ENCODE measurements at places on chromosomes 3 and 15.
A peak's percentile ranks its signal among the peaks of the same experiment; 100 is the strongest.

- DNase-seq: no peak
These were observed 47.8 kb upstream of the C3orf70 start for GRCh38 chr3:185200639-185201038.

DNA sequence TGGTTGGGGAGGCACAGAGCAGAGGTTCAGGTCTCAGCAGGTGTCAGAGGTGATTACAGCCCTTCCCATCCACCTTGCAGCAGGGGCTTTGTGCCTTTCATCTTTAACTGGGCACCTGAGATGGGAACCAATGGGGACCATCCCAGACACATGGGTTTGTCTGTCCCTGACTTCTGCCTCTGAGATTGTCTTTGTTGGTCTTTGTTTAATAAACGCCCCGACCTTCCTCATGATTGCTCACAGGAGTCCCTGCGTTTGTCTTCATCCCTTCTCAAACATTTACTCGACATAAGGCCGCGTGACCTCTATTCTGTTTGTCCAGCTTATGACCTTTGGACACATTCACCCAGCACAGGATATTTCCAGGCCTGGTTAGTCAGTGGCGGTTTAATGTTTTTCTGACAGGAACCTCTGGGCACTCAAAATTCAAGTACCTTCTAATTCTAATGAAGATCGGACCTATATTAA is 5.9 kb downstream of the ZSCAN2 start:
- no peak for DNase-seq

DNA sequence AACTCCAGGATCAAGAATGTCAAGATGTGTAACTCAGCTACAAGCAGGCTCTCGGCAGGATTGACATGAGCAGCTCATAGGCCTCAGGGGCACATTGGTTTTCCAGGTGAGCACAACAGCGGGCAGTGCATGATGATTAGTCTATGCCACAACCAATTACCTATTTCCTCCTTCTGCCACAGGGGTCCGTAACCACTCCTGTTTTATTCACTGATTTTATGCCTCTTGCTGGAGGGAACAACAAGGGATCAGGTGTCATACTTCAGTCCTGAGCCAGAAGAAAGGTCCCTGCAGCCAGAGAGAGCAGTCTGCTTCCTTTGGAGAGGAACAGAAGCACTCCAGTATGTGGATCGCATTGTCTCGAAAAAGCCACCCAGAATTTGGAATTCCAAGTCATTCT is 35.1 kb upstream of the PTPRG start:
- no peak for DNase-seq

DNA sequence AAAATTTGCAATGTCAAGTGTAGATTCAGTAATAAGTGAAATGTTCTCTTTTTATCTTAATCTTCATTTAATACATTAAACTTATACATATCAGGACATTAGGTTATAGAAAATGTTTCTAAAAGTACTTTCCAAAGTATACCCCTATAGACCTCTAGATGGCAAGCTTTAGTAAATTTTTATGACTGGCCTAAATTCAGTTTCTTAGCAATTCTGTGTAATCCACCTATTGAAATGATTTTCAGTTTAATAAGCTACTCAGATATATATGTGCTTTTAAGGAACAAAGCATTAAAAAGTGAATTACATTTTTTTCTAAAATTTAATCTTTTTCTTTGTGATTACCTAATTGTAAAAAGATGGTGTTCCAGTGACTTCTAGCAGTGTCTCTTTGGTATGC is 342.2 kb downstream of the GBE1 start:
- no peak for DNase-seq

DNA sequence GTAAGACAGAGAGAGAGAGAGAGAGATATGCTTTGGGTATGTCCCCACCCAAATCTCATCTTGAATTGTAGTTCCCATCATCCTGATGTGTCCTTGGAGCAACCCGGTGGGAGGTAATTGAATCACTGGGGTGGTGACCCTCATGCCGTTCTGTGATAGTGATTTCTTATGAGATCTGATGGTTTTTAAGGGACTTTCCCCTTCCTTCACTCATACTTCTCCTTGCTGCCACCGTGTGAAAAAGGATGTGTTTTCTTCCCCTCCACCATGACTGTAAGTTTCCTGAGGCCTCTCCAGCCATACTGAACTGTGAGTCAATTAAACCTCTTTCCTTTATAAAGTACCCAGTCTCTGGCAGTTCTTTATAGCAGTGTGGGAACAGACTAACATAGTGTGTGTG is 60.3 kb downstream of the EOMES start:
- no peak for DNase-seq

DNA sequence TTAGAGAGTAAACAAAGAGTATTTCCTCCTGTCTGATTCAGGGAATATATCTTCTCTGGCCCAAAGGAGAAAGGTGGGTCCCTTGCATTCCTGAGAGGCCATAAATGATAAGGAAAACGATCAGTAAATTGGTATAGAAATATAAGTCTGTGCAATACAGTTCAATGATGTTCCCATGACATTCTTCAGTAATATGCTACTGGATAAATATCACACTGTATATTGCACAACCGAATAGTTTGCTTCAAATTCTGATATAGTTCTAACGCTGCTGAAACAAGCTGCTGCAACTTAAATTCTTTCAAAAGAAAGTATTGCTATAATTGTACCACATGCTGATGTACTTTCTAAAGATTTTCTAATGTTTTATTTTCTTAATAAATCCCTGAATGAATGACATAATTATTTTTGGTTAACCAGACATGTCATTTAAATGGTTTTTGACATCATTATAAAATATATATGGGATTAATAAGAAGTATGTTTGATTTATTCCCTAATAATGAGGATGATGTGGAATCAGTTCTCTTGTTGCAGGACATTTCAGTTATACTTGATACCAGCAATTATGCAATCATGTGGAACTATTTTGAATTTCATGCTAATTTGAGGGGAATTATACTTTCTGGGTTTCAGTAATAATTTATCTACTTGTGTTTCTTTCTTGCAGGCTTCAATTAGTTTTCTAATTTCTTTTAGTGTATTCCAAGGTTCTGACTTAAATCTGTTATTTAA is 44.9 kb downstream of the FGF7 start:
- no peak for DNase-seq

GRCh38 chr15:62929000-62929357 is 113.6 kb upstream of the TPM1 start:
- DNase-seq: no peak

DNA sequence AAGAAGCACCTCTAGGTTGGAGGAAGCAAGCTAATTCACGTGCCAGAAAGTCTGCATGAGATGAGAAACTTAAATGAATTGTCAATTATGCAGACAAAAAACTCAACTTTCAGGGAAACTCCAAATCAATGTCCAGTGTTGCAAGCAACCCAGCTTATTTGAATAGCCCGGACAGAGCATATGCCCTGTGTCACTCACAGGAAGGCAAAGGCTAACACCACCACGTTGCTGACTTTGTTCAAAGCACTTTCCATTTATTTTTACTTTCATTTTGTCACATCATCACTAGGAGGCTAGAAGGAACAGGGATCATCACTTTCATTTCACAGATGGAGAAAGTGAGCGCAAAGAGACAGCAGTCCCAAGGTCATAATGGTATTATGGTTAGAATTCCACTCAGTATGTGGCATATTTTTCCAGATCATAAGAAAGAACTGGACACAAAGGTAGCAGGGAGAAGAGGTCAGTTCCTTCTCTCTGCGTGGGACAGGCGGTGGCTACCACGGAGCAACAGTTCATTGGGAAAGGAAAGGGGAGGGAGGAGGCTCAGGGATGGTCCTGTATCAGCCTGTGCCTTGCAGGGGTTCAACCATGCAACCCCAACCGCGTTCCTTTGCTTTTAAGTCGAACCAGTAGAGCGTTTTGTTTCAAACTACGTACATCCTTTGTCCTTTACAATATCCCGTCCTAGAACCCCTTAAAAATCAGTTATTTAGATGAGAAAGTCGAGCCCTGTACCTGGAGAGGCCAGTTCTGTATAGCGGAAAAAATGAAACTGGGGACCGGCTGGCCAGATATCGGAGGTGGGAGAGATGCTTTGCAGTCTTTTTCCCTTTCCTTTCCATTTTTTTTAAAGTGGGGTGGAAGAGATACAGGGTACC is 1.1 kb downstream of the HEG1 start:
- no peak for DNase-seq

GRCh38 chr15:53203454-53203853 is 413.3 kb upstream of the ONECUT1 start:
- no peak for DNase-seq

DNA sequence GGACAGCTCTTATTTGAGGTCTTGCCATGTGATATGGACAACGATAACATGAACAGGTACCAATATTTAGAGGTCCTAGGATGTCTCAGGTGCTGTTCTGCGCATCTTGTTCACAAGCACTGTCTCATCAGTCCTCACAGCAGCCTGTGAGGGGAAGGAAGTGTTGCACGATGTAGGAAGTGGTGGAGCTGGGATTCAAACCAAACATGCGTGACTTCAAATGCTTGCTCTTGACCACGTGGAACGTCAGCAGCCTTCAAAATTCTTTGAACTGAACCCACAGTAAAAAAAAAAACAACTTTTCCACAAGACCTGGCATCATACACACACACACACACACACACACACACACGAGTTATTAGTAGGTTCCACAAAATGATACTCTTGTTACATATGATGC is 153.4 kb upstream of the SMAD3 start:
- no peak for DNase-seq

- DNase-seq: no peak
These were observed 2.5 kb upstream of the GREM1 start for GRCh38 chr15:32715276-32715675.

- peak; percentile 60 for DNase-seq
These were observed 18.9 kb upstream of the TGM5 start for GRCh38 chr15:43285609-43286037.

DNA sequence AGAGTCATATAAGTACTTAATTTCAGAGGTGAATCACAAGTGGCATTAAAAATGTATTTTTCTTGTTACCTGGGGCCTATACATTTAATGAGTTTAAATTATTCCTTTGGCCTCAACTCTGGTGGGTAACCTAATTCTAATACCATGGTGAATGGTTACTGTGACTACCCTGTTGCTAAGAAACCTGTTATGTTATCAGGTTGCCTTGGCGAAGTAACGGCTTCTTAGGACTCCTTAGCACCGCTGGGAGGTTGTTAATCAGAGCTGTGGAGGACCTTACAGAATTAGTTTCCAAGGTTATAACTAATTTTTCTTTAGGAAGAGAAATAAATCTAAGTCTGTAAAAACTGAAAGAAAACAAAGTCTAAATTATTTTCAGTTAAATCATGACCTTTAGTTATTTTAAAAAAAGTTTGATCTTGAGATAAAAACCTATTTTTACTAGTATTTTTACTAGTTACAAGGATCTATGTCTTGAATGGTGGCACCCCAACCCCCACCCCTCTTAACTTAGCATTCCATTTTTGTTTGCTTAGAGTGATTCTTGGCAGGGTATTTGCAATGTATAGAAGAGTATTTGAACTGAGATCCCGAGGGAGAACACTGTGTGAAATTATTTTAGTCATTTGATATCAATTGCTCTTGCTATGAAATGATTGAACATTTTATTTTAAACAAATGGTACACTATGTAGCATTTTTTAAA is 155.5 kb downstream of the FNDC3B start:
- DNase-seq: no peak

- DNase-seq: no peak
These were observed 487.1 kb upstream of the NR2F2 start for GRCh38 chr15:95843241-95843910.

GRCh38 chr15:96418146-96418545 is 87.6 kb downstream of the NR2F2 start:
- DNase-seq: no peak

GRCh38 chr3:99920481-99921376 is 103.1 kb downstream of the CMSS1 start:
- peak; percentile 38 for DNase-seq

DNA sequence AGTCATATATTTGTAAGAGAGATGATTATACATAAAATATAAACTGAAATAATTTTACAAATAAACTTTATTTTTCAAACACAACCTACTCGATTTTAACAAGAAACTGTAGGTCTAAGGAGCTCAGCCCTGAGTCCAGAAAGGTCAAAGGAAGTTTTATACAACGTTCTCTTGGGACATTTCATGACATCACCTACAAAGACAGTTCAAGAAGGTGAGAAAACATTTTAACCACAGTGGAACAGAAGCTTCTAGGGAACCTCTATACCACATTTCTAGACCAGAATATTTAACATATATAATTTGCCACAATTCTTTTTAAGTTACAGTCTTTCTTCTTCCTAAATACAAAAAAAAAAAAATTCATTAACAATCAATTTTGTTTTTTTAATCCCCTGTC is 40.1 kb downstream of the CBLB start:
- DNase-seq: no peak

- no peak for DNase-seq
These were observed 22.6 kb upstream of the RASGRP1 start for GRCh38 chr15:38587214-38587613.

DNA sequence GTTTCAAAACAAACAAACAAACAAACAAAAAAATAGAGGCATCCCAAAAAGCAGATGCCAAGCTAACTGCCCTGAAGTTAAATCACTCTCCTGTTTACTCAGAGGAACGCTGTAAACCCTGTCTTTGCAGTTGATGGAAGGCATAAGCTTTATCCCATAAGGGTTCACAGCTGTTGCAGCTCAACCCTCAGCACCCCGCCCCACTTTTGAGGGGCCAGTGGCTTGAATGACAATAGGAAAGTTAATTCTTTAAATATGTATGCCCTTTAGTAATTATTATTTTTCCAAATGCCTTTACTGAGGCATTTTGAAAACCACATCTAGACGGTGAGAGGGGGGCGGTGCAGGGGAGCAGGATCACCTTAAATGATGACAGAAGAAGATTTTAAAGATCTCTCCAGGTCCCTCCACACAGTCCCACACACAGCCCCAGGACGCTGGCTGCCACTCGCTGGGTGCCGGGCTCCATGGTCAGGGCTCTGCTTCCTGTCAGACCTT is 272.1 kb downstream of the FAM43A start:
- no peak for DNase-seq

GRCh38 chr3:57852896-57853295 is 96.8 kb downstream of the SLMAP start:
- no peak for DNase-seq

DNA sequence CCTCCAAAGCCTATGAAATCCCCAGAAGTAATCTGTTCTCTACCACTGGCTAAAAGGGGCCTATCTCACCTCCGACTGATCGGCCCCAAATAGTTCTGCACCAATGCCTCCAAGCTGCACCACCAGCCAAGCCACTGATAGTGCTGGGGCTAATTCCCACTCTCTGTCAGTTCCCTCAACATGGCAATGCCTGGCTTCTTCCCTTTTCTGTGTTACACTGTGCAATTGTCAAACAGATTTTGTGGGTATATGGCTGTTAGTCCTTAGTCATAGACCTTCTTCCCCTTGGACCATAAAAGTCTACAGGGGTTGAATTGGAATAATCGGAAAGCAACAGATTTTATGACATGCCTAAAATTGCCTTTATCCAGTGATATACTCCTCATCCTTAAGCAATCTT is 9.3 kb upstream of the UBE2E2 start:
- DNase-seq: no peak

DNA sequence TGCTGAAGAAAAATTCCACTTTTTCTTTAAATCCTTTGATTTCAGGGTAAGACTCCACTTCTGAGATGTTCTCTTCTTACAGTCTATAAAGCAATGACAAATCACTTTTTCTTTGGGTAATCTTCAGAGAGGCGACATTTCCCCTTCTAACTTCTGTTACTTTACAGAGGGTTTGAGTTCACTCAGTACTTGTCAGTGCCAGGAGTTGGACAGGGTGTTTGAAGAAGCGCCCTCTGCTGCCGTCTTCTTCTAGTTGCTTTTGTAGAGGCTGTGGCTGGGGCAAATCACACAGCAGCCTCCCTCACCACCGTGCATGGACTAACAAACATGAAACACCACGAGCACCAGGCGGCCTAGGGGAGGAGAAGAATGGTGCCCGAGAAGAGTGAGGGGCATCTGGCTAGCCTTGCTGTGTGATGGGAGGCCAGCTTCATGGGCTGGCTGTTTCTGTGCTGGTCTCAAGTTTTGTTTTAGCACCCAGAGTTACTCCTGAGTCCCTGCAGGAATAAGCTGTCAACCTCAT is at the start of gene CD80:
CD80 (minus strand) TSS at position 174 of the 523 bp plus-strand sequence. CDS start 1,886 bp downstream, outside the sequence.
- no peak for DNase-seq

All from dorsolateral prefrontal cortex (tissue), 122 donors.